Transverse colon (tissue), 4 donors: ENCODE measurements at places on chromosomes 3 and 15.
A peak's percentile ranks its signal among the peaks of the same experiment; 100 is the strongest.

DNA sequence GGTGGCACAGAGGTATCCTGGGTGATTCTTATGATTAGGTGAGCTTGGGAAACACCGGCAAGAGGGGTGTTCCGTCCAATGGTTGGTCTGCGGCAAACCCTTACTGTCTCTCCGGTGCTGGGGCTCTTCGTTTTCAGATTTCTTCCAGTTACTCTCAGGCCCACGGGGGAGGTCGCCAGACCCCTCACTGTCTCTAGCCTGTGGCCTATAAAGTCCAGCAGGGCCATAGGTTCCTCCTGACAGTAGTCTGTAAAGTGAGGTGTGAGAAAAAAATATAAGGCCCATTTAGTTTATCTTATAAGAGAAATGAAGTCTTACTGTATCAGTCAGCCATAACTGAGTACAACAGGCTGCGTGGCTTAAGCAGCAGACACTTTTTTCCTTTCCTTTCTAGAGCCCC is 1.4 kb downstream of the ESYT3 start:
- H3K27me3 ChIP-seq: peaks cover 50% of the 10 kb centered on the region
- H3K4me1 ChIP-seq: peaks cover 15% of the 10 kb centered on the region
- H3K27ac ChIP-seq: no peak overlapping the region
- no peak for DNase-seq
- peak overlapping the region; percentile 61 for H3K4me3 ChIP-seq

GRCh38 chr15:38066612-38067011 is 132.2 kb downstream of the TMCO5A start:
- no peaks in the 10 kb centered on the region for H3K27me3 ChIP-seq
- H3K4me1 ChIP-seq: peaks cover 20% of the 10 kb centered on the region
- DNase-seq: no peak
- no peaks in the 10 kb centered on the region for H3K36me3 ChIP-seq
- no peak overlapping the region for H3K4me3 ChIP-seq

DNA sequence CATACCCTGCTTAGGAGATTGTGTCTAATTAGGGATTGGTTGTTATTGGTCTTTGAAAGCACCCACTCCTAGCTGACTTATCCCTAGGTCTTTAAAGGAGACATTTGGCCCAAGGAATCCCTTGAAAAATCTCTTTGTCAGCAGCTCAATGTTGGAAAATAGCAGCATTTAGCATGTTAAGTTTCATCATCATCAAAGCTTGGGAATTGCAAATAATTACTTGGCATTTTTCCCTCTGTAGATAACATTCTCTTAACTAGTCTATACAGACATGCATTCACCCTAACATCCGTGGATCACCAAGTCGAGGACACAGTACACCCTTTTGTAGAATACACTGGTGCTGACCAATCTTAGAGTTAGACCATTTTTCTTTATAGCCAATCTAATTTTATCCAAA is 332.2 kb downstream of the AGBL1 start:
- no peak overlapping the region for H3K27ac ChIP-seq
- no peak overlapping the region for H3K4me3 ChIP-seq
- no peak for DNase-seq
- no peaks in the 10 kb centered on the region for H3K4me1 ChIP-seq
- H3K27me3 ChIP-seq: no peaks in the 10 kb centered on the region

GRCh38 chr3:182920515-182921084 is 59.7 kb downstream of the DCUN1D1 start:
- no peak overlapping the region for H3K27ac ChIP-seq
- H3K4me1 ChIP-seq: peaks cover 2% of the 10 kb centered on the region
- no peak overlapping the region for H3K4me3 ChIP-seq
- no peaks in the 10 kb centered on the region for H3K36me3 ChIP-seq
- H3K27me3 ChIP-seq: no peaks in the 10 kb centered on the region

DNA sequence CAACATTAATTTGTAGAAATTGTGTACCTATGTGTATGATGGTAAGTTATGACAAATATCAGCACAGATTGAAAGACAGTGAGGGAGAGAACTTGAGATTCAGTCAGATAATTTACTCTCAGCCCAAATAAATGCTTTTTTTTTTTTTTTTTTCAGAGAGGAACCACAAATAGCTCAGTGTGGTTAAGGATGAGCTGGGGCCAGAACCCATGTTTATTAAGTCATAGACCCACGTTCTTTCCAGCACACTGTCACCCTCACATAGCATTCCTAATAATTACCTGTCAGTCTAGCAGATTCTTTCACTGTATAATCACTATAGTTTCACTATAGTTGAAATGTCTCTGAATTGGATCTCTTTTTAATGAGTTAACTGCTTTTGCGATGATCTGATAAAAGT is 246.1 kb downstream of the ZIC1 start:
- H3K27ac ChIP-seq: no peak overlapping the region
- H3K36me3 ChIP-seq: no peaks in the 10 kb centered on the region
- H3K4me3 ChIP-seq: no peak overlapping the region
- H3K27me3 ChIP-seq: no peaks in the 10 kb centered on the region
- DNase-seq: no peak

DNA sequence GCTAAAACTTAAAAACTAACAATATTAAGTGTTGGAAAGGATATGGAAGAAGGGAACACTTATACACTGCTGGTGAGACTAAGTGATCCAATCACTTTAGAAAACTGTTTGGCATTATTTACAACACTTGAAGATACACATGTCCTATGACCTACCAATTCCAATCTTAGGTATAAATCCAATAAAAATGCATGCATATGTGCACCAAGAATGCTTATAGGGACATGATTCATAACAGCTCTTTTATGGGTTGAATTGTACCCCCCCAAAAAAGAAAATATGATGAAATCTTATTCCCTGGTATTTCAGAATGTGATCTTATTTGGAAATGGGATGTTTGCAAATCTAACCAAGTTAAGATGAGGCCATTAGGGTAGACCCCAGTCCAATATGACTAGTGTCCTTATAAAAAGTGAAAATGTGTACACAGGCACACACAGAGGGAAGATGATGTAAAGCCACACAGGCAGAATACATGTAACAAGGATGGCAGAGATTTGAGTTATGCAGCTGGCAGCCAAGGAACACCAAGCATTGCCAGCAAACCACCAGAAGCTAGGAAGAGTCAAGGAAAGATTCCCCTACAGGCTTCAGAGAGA is 15.3 kb downstream of the CCR8 start:
- no peaks in the 10 kb centered on the region for H3K36me3 ChIP-seq
- no peaks in the 10 kb centered on the region for H3K27me3 ChIP-seq
- H3K27ac ChIP-seq: no peak overlapping the region
- no peak for DNase-seq

GRCh38 chr3:54691289-54691771 is 236.5 kb downstream of the LRTM1 start:
- no peak overlapping the region for H3K27ac ChIP-seq
- H3K4me3 ChIP-seq: no peak overlapping the region
- no peaks in the 10 kb centered on the region for H3K4me1 ChIP-seq
- no peak for DNase-seq
- H3K27me3 ChIP-seq: no peaks in the 10 kb centered on the region

DNA sequence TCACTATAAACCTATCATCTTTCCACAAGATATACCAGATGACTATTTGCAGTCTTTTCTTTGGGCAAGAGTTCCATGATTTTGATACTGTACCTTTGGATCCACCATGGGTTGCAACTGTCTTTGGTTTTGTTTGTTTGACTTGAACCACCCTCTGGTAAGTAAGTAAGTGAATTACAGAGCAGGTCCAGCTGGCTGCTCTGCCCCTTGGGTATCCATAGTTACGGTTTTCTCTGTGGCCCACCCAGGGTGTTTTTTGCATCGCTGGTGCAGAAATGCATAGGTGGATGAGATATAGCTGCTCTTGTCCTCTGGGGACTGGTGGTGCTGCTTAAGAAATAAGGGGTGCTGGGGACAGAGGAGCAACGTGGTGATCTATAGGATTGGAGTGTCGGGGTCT is 33.8 kb downstream of the CHDH start:
- no peak overlapping the region for H3K27ac ChIP-seq
- no peaks in the 10 kb centered on the region for H3K27me3 ChIP-seq
- H3K4me1 ChIP-seq: peaks cover under 1% of the 10 kb centered on the region
- no peak for DNase-seq
- no peak overlapping the region for H3K4me3 ChIP-seq
